ENCODE measurements at places on chromosomes 6 and 20.

DNA sequence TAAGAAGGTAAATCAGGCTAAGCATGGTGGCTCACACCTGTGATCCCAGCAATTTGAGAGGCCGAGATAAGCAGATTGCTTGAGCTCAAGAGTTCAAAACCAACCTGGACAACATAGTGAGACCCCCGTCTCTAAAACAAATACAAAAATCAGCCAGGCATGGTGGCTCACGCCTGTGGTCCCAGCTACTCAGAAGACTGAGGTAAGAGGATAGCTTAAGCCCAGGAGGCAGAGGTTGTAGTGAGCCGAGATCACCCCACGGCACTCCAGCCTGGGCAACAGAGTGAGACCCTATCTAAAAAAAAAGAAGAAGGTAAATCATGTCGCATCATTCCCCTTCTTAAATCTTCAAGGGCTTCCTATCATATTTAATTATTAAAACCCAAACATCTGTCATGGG lies 39.0 kb upstream of the PRND start:
- DNase-seq, result no peak

DNA sequence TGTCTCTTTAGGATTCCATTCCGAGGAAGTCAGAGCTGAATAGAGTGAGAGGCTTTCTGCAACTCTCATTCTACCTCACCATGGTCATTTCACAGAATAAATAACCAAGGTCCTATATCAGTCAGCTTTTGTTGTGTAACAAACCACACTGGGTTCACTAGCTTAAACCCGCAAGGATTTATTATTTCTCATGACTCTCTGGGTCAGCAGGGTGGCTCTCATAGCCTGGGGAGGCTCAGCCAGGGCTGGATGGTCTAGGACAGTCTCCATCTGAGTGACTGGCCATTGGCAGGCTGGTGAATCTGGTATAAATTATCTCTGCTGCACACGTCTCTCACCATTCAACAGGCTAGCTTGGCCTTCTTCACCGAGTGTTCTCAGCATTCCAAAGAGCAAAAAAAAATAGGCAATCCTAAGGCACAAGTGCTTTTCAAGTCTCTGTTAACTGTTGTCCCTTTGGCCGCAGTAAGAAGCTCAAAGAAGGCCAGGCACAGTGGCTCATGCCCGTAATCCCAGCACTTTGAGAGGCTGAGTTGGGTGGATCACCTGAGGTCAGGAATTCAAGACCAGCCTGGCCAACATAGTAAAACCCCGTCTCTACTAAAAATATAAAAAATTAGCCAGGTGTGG lies 39.7 kb downstream of the ISM1 start:
- DNase-seq, result no peak

- no peak for DNase-seq
These were observed 9.9 kb upstream of the FAM50B start for GRCh38 chr6:3838992-3839867.

GRCh38 chr6:169132352-169132940 lies 121.2 kb downstream of the THBS2 start:
- DNase-seq, result no peak

DNA sequence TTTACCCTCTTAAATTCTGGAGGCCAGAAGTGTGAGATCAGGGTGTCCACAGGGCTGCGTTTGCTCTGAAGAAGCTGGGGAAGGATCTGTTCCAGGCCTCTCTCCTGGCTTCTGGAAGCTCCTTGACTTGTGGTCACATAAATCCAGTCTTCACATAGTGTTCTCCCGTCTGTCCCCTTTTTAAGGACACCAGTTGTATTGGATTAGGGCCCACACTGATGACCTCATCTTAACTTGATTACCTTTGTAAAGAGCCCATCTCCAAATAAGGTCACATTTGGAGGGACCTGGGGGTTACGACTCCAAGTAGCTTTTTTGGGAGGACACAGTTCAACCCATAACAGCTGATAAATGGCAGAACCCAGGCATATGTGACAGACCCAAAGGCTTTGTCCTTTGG lies 20.0 kb upstream of the WFDC2 start:
- no peak for DNase-seq

GRCh38 chr20:15913391-15914025 lies 659.7 kb downstream of the KIF16B start:
- no peak for DNase-seq
